Aorta (tissue), 5 donors: ENCODE measurements at places on chromosomes 1 and 21.
A peak's percentile ranks its signal among the peaks of the same experiment; 100 is the strongest.

- DNase-seq: no peak
These were observed 18.9 kb downstream of the ARHGEF16 start for GRCh38 chr1:3473381-3473844.

DNA sequence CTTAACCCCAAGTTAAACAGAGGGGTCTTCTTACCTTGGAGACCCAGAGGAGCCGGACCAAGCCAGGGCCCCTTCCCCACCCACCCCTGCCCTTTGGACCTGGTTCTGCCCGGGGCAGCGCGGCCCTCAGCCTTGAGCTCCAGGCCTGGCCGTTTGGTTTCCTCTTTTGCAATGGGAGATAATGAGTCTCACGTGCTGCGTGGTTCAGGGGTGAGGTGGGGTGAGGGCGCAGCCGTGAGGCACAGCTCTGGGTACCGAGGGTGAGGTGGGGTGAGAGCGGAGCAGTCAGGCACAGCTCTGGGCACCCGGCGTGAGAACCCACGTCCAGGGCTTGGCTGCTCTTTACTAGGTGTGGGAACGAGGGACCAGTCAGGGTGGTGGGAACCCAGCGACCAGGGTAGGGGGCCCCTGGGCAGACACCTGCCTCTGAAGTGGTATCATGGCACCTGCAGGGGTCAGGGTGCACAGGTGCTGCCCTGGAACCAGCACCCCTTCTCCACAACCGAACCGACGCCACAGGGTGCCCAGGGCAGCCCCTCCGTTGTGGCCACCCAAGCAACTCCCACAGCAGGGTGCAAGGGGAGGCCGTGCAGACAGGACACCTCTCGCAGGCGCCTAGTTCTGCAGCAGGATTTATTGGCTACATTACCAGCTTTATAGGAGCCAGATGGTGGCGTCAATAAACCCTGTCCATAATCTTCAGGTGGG is 182.2 kb downstream of the PRDM16 start:
- DNase-seq: no peak

- DNase-seq: no peak
These were observed 35.8 kb downstream of the UBIAD1 start for GRCh38 chr1:11308699-11309224.

DNA sequence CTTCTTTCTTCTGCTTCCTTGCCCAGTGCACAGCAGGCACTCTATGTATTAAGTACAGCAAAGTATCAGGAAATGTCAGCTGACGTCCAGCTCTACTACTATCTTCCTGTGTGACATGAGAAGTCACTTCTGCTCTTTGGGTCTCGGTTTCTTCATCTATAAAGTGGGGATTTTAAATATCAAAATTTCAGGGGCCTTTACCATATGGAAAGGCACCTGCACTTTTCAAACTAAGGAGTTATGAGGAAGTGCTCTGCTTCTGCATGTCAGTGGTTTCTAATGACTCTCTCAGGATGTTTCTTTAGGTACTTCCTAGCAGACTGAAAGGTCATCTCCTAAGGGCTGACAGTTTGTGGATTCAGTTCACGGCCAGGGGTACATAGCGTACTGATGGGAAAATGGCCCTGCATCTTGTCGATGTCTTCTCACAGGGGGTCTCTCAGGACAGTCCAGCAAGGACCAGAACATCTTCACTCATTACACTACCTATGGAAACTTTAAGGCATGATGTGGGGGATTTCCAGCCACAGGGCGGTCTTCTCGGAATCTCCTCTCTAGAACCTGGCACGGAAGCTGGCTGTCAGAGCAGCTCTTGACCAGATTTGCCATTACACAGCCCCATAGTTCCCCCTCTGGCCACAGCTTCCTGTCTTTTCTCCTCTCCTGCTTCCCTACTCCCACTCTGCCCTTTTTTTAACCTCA is 42.0 kb upstream of the MTF1 start:
- DNase-seq: no peak

- DNase-seq: peak; percentile 76
These were observed 167.7 kb downstream of the PLPP3 start for GRCh38 chr1:56411484-56412180.

GRCh38 chr1:185907246-185907645 is 173.1 kb downstream of the HMCN1 start:
- no peak for DNase-seq

GRCh38 chr1:232472485-232473041 is 157.4 kb downstream of the SIPA1L2 start:
- no peak for DNase-seq

GRCh38 chr1:107262467-107263286 is 121.8 kb downstream of the NTNG1 start:
- DNase-seq: no peak
